Activated CD8-positive, alpha-beta memory T cell treated with anti-CD3 and anti-CD28 coated beads for 4 hours (primary cell): ENCODE measurements at places on chromosomes 4 and X.

DNA sequence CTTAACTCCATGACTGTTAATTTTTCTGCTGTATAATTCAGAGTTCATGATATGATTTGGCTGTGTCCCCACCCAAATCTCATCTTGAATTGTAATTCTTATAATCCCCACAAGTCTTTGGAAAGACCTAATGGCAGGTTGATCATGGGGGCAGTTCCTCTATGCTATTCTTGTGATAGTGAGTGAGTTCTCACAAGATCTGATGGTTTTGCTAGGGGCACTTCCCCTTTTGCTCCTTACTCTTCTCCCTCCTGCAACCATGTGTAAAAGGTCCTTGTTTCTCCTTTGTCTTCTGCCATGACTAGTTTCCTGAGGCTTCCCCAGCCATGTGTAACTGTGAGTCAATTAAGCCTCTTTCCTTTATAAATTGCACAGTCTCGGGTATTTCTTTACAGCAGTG lies 1751.9 kb downstream of the ARAP2 start:
- DNase-seq = no peak

GRCh38 chrX:80749404-80749803 lies 60.3 kb downstream of the BRWD3 start:
- DNase-seq = no peak

DNA sequence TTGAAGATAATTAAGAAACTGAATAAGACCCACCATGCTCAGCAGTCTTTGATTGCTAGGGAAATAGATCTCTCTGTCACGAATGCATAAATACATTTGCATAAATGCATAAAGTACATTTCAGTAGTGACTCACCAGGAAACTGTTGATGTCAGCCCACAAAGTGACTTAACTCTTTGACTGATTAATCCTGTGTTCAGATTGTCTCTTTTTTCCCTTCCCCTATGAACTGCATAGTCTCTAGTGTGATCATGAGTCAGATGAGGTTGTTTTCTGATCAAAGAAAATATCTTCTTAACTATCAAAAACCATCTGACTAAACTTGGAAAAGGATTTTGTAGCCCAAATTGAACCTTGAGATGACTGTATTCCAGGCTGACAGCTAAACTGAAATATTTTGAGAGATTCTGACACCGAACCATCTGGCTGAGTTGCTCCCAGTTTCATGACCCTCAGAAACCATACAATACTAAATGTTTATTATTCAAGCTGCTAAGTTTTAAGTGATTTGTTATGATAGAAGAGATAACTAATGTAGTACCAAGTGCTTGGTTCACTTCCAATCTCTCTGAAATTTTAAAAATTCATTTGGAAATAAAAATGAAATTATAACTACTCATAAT lies 1381.5 kb upstream of the AGA start:
- no peak for DNase-seq

DNA sequence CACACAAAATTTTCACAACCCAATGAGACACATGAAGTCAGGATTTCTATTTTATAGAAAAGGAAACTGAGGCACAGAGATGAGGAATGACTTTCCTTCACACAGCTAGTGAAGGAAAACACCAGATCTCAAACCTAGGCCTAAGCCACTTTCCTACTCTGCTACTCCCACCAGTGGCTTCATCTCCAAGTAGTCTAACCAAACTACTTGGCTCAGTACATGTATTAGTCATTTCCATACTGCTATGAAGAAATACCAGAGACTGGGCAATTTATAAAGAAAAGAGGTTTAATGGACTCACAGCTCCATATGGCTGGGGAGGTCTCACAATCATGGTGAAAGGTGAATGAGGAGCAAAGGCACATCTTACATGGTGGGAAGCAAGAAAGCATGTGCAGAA lies 196.6 kb downstream of the EVC2 start:
- DNase-seq = no peak

- no peak for DNase-seq
Observed at GRCh38 chr4:148359769-148360168, 82.4 kb downstream of the NR3C2 start.

DNA sequence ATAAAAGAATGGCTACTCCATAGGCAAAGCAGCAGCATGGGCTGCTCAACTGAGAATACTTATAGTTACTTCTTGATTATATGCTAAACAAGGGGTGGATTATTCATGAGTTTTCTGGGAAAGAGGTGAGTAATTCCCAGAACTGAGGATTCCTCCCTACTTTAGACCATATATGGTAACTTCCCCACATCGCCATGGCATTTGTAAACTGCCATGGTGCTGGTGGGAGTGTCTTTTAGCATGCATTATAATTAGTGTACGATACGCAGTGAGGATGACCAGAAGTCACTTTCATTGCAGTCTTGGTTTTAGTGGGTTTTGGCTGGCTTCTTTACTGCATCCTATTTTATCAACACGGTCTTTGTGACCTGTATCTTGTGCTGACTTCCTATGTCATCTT lies 141.5 kb downstream of the MAGEB17 start:
- DNase-seq = no peak

DNA sequence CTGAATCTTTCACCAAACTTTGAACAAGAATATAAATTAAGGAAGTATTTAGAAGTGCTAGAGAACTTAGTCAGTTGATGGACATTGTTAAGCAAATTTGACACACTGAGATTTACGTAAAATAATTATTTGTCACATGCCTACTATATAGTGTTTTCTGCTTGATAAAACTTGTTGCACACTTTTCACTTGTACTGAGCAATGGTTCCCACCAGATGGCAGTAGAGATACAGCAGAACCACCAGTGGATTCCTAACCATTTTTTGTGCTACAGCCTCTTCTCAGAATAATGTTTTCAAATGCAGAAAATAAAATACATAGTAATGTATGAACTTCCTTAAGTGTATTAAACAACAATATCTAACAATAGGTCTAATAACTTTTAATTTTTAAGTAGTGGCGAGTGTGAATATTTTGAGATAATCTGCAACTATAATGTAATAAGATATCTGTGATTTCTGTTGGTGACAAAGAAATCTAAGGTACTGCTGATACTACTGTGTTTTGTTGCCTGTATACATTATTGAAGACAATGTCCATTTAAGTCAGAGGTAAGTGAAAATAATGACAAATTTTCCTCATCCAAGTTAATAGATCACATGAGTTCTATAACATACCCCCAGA lies 81.2 kb downstream of the APOOL start:
- DNase-seq = no peak

- DNase-seq = no peak
Observed at GRCh38 chr4:163878336-163879121, 384.0 kb downstream of the TMA16 start.

DNA sequence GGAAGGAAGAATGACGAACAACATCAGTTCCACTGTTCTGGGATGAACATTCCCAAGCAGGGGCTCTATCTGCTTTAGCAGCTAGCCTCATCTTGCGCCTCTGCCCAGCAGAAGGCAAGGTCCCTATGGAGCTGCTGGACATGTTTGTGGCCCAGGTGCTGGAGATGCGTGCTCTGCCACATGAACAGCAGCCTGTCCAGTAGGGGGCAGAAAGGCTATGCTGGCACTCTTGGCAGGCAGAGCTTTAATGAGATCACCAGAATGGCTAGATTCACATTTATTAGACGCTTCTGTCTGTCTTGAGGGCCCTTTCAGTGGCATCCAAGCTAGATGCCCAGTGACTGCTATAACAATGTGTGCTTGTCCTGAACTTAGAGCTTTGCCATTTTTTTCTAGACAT lies 1826.0 kb downstream of the STIM2 start:
- DNase-seq = no peak

DNA sequence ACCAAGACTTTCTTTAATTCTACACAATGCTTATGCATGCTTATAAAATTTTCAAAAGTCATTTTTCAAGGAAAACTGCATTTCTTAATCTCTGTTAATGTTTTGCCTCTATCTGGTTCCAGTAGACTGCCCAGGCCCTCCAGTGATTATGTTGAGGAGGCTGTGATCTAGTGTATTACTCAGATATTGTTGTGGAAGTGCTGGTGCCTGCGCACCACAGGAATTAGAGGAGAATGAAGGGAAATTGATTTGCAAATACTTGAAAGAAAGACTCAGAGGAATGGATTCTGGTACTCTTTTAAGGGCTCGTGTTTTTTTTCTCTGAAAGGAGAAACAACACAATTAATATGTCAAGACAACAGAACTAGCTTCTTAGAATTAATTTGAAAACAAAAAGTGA lies 1015.1 kb downstream of the RPA4 start:
- no peak for DNase-seq

DNA sequence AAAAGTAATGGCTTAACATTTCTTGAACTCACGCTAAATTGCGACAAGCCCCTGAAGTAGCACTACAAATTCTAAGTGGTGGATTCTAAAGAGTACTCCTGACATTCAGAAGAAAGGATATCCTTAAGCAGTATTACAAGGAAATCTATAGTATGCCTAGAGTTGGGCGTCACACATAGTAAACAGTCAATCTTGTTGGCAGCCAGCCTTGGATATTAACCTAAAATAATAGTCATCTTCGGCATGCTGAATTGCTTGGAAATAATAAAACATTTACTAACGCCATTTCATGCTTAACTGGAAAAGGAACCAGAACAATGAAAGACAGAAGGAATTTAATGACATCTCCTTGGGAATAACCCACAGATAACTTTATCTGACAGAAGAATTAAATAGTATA lies 18.6 kb downstream of the ATP8A1 start:
- no peak for DNase-seq

DNA sequence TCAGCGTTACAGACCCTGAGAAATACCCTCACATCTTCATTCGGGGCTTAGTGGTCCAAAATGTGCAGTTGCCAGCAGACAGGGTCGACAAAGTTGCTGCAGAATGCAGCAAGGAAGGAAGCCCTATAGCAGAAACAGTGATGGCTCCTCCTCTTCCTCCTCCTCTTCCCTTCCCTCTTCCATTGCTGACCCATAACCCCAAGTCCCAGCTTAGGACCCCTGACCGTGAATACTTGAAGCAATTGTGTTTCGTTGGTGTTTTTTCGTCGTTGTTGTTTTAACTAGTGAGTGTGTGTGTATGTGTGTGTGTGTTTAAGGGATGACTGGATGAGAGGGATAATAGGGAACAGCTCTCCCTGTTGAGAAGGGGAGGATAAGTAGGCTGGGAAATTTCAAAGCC lies 69.5 kb downstream of the SLAIN2 start:
- no peak for DNase-seq

DNA sequence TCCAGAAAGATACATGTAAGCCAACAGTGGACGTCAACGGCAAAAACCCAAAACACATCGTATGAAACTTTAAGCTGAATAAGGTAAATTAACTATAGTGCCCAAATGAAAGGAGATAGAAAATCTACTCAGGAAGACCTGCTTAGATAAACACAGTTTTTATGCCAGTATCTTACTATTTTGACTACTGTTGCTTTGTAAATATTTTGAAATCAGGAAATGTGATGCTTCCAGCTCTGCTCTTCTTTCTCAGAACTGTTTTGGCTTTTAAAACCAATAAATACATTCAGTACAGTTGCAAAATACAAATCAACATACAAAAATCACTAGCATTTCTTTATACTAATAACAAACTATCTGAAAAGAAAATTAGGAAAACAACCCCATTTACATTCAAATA lies 83.8 kb downstream of the SMARCA5 start:
- no peak for DNase-seq

DNA sequence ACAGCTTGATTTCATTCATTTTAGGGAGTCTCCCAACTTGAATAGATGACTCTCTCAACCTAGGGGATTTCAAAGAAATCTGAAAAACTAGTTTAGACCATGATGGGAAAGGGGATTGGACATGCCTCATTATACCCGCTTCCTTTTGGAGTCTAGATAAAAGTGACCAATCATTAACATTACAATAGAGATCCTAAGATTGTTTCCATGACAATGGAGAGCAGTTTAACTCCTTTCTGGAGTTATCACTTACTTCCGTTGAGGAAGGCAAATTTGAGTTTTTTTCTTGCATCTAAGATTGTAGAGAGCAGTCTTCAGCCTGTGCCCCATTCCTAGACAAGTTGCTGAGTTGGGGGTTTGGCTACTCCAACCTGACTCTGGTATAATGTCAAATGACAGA lies 11.4 kb upstream of the IL15 start:
- no peak for DNase-seq

- DNase-seq = no peak
Observed at GRCh38 chrX:9562851-9563250, 98.0 kb downstream of the TBL1X start.

GRCh38 chr4:153207027-153207426 lies 2.8 kb downstream of the TRIM2 start:
- DNase-seq = no peak

- DNase-seq = no peak
Observed at GRCh38 chr4:188287169-188287894, 148.1 kb downstream of the TRIML1 start.

GRCh38 chr4:146159384-146160058 lies 16.0 kb upstream of the LSM6 start:
- no peak for DNase-seq
